ENCODE measurements at places on chromosomes 5 and 9. TPM values are rescaled to one million over a fixed set of nuclear protein-coding genes. Genes with fewer than 3 reads are reported as not detected.

DNA sequence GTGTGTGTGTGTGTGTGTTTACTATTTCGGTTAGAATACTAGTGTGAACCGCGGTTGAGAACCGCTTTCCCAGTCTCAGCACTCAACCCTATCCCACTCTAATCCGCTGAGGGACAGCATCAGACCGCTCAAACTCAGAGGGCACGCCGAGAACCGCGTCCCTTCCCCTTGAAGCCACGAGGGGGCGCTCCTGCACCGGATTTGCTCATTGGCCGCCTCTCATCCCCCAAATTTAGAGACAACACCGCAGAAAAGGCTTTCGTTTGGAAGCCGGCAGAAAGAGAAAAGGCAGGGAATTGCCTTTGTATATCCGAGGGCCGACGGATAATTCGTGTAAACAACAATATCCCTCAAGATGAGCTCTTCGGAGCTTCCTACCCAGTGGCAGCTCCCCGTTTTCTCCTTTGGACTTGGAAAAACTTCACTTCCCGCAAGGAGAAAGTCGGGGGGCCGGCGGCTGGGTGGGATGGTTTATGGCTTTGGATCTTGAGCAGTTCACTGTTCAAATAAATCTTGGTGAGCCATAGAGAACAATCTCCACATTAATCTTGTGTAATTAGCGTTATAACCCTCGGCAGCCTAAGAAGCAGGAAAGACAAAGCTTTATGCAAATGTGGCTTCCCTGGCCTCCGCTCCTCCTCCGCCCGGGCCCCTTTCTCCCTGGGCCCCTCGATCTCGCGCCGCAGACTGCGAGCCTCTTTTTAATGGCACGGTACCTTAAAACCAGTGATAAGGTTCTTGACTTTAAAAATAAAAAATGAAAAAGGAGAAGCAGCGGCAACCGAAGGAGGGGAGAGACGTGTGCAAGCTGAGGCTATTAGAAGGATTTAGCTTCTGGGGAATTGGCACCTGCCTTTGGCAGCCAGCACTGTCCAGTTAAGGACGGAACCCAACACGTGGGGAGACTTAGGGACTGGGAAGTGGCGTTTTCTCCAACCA is 296.8 kb downstream of the PARP8 start:
- H3K4me3 ChIP-seq, result peak overlapping the region; percentile 78
- H3K4me1 ChIP-seq, result peaks cover 32% of the 10 kb centered on the region
- peak; percentile 77 for DNase-seq
- no peaks in the 10 kb centered on the region for H3K36me3 ChIP-seq

- no peaks in the 10 kb centered on the region for H3K36me3 ChIP-seq
- H3K27ac ChIP-seq, result no peak overlapping the region
- no peak overlapping the region for H3K4me3 ChIP-seq
These were observed 445.5 kb downstream of the GABRG2 start for GRCh38 chr5:162512935-162513565.

GRCh38 chr9:135350003-135350315 is 129.6 kb upstream of the PPP1R26 start:
- H3K27ac ChIP-seq, result no peak overlapping the region
- DNase-seq, result no peak
- peaks cover 34% of the 10 kb centered on the region for H3K27me3 ChIP-seq
- no peak overlapping the region for H3K4me3 ChIP-seq
- no peaks in the 10 kb centered on the region for H3K36me3 ChIP-seq
- no peaks in the 10 kb centered on the region for H3K4me1 ChIP-seq

- H3K4me1 ChIP-seq, result peaks cover 23% of the 10 kb centered on the region
- DNase-seq, result peak; percentile 10
- H3K4me3 ChIP-seq, result peak overlapping the region; percentile 82
- no peaks in the 10 kb centered on the region for H3K27me3 ChIP-seq
These were observed 791.2 kb downstream of the MAT2B start for GRCh38 chr5:164296603-164297080.

DNA sequence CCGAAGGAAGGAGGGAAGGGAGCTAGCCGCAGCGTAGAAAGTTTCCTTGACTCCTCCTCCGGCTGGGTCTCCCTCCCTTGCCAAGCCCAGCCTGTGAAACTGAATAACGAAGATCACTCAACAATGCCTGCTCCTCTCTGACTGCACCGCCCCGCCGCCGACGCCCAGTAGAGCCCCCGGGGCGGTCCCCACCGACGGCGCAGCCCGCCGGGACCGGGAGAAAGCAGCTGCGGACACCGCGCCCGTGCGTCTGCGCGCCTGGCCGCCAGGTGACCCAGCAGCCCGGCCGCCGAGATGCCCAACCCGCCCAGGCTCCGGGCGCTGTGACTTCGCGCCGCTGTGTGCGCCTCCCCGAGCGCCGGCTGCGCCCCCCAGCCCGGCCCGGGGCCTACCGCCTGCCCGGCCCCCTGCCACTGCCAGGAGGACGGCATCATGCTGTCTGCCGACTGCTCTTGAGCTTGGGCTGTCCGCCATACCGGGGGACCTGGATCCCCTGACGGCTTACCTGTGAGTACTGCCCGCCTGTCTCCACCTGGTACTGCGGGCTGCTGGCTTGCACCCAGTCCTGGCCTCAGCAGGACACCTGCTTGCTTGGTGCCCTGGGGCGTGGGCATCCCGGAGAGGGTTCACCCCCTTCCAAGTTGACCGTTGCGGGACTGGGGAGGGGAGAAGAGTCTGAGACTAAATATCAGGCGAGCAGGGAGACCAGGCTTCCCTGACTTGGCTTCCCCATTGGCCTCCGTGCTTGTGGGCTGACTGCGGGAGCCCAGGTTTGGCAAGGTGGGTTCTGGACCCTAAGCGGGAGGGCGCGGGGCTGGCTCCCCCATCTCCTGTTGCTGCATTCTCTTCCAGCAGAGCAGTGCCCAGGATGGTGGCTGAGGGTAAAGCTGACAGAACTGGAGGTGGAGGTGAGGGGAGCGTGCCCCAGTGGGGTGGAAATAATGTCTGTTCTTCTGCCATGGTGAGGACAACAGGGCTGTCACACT is 26.2 kb upstream of the SPTLC1 start:
- H3K4me3 ChIP-seq, result peak overlapping the region; percentile 70
- no peaks in the 10 kb centered on the region for H3K36me3 ChIP-seq
- H3K27ac ChIP-seq, result no peak overlapping the region
- peak; percentile 52 for DNase-seq

SCGB3A1 gene
- not detected for total RNA-seq

IL13 gene
- not detected for total RNA-seq
